ENCODE measurements at places on chromosomes 5 and 9. TPM values are rescaled to one million over a fixed set of nuclear protein-coding genes. Genes with fewer than 3 reads are reported as not detected.

PDLIM7 gene
- total RNA-seq = 67.3 TPM

GZMA gene
- total RNA-seq = 0.20 TPM

SYK gene
- 6.1 TPM for total RNA-seq

KIF4B gene
- 0.20 TPM for total RNA-seq

REEP2 gene
- 90.8 TPM for total RNA-seq

BAAT gene
- 0.22 TPM for total RNA-seq

CDKN2A gene
- total RNA-seq = 0.11 TPM

Data from spinal cord (tissue), 10 donors.